Stimulated activated CD8-positive, alpha-beta memory T cell treated with anti-CD3 and anti-CD28 coated beads, Interleukin-15, amount 100 ng/mL, for 4 hours (primary cell): ENCODE measurements at places on chromosomes 5 and 9.

DNA sequence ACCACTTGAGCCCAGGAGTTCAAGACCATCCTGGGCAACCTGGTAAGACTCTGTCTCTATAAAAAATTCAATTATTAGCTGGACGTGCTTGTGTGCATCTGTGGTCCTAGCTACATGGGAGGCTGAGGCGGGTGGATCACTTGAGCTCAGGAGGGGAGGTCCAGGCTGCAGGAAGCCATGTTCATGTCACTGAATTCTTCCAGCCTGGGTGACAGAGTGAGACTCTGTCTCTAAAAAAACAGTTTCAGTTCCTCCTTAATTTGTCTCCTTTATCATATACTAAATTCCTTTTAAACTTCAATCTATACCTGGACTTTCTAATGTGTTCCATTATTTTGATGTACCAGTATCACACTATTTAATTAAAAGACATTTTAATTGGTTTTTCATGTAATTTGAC lies 422.2 kb upstream of the TLE4 start:
- DNase-seq, result no peak

DNA sequence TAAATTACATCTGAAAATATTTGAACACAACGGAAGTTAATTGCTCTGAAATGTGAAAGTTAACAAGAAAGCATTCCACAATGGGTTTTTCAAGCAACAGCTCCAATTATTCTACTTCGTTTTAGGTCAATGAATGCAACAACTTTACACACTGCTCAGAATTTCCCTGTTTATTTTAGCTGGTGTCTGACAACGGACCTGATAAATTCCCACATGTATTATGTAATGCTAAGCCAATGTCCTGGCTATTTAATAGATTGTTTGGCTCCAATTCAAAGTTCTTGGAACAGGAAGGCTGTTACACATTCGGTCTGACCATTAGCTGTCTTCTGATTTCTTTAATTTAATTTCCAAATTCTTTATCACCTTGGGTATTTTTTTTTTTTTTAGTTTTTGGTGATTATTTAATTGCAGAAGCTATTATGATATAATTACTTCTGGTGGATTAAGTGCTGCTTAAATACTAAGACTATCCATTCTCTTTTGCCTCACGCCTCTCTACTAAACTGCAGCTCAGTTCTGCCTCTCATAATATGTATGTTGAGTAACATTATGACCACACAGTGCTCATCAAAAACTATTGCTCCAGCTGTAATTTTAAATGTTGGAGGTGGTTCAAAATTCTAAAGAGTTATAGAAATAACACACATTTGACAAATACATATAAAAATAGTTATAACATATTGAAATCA lies 57.9 kb downstream of the MEF2C start:
- no peak for DNase-seq

DNA sequence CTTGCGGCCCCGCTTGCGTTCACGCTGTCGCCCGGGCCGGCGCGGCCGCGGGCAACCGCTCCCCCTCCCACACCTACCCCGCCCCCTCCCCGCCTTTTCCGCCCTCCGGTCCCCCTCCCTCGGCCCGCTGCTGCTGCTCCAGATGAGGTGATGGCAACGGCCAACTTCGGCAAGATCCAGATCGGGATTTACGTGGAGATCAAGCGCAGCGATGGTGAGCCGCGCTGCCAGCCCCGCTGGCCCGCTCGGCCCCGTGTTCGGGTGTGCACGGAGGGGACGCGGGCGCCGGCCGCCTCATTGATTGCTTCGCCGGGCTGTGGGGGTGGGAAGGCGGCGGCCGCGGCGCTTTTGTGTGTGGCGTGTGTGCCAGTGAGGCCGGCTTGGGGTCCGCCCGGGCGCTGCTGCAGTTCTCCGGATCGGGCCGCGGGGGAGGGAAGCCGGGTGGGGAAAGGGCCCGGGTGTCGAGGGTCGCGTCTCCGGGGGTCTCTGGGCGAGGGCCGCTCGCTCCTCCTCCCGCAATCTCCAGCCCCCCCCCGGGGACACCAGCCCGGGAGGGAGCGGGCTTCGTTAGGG lies 403 bp downstream of the KIF2A start:
- DNase-seq, result no peak

DNA sequence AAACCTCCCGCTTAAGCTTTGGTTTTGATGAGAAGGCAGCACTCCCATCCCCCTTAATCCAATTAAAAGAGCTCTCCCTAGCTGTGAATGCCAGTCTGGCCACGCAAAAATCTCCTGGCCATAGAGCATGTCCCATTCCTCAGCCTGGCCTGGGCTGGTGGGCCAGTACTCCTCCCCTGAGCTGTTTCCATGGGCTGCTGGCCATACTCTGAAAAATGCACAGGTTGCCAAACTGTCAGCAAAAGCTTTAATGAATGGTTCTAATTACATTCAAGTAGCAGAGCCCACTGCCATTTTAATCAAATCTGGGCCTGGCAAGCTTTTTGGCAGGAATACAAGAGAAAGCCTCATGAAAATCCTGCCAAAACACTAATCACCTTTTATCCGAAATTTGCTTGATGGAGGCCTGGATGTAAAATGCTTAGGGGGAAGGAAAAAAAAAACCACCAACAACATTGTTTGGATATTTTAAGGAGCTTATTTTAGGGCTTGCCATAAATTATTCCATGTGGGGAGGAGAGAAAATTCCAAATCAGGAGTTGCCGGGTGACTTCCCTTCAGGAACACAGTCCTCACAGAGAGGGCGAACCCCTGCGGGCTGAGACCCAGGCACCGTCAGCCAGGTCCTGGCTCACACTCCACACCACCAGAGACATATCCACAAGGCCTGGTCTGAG lies 243.3 kb downstream of the SEC61B start:
- no peak for DNase-seq

DNA sequence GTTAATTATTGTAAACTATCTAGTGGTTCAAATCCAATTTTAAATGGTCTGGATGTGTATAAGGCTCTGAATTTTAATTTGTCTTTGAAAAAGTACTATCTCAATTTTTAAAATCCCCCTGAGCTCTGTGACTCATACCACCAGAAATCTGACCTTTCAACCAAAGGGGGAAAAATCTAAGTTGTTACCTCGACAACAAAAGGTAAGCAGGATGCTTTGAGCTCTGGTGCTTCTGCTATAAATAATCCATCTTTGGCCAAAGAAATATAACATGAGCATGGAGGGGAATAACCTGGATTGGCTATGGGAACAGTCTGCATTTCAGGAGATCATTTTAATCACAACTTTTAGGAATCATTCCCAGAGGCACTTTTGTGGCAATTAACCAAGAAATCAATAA lies 76.3 kb upstream of the PCSK1 start:
- DNase-seq, result no peak

- DNase-seq, result no peak
These were observed 49.1 kb upstream of the VPS13A start for GRCh38 chr9:77128125-77128789.

DNA sequence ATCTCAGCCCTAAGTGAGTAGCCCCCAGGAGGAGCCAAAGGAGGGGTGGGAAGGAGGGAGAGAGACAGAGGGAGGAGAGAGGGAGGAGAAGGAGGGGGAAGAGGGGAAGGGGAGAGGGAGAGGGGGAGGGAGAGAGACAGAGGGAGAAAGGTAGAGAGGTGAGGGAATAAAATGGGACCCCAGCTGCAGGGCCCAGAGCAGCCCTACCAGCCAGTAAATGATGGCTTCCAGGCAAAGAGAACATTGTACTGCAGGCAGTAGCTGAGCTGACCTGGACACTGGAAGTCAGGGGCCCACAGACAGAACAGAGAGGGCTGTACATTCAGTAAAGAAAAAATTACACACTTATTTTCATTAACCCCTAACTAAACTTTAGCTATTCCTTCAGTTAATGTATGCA lies 57.8 kb upstream of the GNE start:
- no peak for DNase-seq

DNA sequence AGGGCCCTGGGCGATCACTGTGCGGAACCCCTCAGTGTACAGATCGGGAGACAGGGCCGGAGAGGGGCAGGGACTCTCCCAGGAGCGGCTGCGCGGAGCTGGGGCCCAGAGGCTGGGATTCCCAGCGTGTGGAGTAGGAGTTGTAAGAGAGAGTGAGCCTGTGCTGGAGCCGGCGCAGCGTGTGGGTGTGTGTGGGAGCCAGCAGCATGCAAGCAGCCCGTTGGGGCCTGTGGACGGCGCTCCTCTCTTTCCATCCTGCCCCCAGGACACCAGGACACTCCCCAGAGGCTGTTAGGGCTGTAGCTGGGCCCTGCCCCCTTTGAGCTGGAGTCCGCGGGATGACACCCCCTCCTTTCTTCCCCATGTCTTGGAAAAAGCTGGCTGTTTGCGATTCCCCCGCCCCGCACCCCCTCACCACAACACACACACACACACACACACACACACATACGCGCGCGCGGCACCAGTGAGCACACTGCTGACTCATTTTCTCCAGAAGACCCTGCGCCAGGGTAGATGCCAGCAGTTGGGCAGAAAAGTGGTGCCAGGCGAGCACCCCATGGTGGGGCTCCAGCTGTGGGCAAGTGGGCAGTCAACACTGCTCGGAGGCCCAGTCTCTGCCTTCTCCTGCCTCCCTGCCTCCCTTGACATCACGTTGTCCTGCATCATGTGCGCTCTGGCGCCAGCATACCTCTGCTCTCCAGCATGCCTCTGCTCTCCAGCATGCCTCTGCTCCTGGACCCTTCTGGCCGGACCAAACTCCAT lies 1.5 kb downstream of the COL27A1 start:
- DNase-seq, result peak; percentile 16

DNA sequence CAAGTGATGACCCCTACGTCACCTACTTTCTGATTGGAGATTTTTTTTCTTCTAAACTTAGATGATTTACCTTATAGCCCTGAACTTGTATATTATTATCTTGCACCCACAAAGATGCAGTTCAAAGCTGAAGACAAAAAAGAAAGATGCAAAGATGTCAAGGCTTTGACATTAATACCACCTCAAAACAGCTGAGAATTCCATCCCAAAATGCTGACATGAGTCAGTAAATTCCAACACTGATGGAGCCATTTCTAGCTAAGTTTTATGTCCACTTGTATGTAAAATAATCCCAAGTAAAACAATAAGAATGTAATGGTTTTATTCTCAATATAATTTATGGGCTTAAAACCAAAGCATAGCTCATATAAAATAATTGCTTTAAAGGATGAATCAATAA lies 91.5 kb upstream of the CDH9 start:
- DNase-seq, result no peak

DNA sequence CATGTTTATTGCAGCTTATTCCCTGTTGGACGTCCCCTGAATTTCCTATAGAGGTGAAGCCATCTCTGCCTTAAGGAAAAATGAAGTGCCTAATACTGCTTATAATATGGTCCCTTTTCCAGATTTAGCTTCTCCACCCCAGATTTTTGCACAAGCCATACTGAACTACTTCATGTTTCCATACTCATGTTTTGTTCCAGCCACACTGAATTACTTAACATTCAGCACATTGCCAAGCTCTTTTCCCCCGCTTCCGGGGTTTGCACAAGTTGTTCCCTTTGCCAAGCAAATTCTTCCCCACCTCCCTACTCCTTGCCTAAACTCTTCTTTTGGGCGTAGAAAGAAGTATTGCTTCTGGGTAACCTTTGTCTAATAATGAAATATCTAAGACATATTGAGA lies 1.7 kb upstream of the CNTRL start:
- DNase-seq, result no peak

- no peak for DNase-seq
These were observed 11.8 kb downstream of the NR2F1 start for GRCh38 chr5:93594591-93595419.

DNA sequence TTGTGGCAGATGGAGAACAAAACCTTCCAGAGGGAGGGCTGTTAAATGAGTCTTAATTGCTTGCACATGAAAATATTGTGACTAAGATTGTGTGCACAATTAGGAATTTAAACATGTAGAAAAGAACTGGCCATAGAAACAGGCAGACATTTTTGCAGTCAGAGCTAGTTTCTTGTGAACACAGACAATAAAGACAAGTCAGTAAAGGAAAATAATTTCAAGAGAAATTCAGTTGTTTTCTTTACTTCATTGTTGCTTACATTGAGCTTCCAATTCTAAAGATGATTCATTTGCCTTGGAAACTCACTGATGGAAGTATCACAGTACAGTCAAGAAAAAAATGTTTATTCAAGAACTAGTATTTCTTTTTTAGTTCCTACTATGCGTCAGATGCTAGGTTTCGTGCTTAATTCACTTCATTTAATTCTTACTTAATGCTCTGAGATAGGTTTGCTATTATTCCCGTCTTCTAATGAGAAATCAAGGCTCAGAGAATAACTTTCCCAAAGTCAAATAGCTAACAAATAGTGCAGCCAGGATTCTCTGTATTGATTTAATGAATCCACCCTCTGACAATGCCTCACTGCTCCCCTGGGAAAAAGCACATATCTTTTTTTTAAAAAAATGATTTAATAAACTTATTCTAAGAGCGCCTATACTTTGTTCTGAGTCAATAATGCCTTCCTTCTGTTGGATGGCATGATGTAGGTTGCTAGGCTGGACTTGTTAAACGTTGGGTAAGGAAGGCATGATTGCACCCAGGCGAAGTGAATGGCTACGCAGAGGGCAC lies 581.4 kb downstream of the RAB3C start:
- no peak for DNase-seq

DNA sequence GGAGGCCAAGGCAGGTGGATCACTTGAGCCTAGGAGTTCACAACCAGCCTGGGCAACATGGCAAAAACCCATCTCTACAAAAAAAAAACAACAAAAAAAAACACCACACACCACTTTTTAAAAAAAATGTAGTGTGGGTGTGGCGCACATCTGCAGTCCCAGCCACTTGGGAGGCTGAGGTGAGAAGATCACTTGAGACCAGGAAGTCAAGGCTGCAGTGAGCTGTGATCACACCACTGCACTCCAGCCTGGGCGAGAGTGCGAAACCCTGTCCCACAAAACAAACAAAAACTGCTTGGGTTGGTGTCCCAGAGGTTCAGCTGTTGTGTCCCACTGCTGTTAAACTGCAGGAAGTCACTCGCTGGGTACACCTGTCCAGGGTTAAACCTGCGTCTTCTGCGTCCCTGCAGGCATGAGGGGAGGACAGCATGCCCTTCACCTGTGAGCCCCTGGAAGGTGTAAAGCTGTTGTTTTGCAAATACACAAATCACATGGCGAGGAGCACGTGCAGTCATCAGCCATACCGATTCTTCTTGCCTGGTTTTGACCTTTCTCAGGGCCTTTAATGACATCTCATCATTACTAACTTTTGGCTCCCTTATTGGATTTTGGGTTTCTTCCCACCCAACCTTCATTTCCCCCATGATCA lies 29.3 kb upstream of the CLPTM1L start:
- no peak for DNase-seq

- DNase-seq, result no peak
These were observed 569.6 kb upstream of the BRINP1 start for GRCh38 chr9:119938871-119939270.

- no peak for DNase-seq
These were observed 58.9 kb upstream of the CNTLN start for GRCh38 chr9:17075758-17076485.
